ENCODE measurements at places on chromosomes 16 and 17.

DNA sequence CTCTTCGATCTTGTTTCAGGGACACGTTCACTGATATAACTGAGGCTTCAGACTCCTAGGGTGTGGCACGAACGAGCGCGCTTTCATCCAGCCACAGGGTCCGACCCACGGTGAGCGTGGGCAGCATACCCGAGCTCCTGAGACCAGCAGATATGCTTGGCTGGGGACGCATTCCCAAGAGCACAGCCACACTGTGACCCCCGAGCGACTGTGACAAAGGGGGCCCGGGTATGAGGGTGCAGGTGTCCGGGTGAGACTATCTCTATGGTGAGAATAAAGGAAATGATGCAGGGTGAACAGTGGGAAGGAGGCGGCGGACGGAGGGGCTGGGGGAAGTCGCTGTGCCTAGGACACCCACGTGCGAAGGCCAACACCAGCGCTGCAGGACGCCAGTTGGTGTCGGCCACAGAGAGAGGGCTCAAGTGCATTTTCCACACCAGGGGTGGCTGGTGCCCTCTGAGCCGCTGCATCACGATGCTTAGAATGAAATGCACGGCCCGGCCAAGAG is 17.6 kb downstream of the RPH3AL start:
- DNase-seq = no peak

GRCh38 chr16:79320956-79321355 is 279.6 kb downstream of the MAF start:
- DNase-seq = no peak

DNA sequence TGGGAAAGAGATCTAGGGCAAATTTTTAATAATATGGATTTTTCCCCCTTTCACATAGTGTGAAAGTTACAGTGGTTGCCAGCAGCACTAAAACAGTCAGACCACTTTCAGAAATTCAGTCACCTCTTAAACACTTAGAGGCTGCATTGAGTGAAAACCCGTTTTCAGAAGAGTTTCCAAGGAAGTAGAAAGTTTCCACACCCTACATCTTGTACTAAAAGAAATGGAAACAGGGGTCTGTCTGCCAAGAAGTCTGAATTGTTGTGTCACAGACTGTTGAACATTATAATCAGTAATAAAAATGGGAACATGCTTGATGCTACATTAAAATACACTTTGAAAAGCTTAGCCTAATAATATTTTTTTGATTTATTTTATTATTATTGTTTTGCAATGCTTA is 278.9 kb upstream of the KCNJ16 start:
- no peak for DNase-seq

DNA sequence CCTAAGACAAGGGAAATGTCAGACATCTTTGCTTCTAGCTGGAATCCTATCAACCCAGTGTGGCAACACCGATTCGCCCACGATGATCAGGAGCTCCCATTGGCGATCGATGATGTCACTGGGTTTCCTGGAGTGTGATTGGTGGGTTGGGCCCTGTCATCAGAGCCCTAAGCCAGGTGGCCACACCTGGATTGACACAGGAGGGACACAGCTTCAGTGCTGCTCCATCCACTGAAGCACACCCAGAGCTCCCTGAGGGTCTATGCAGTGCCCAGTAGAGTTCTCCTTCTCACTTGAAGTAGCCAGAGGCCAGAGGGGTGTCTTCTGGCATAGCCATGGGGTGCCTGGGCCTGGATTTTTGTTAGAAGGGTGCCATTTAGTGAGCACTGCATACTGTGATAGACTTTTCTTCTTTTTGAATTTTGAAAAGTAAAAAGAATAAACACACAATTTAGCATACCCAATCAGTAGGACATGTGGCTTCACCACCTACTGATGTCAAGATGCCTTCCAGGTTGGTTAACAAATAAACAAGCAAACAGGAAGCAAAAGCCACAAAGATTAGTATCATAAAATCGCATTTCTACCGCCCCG is 77.6 kb downstream of the CMIP start:
- DNase-seq = no peak

GRCh38 chr17:48749621-48750553 is 21.3 kb upstream of the HOXB13 start:
- DNase-seq = no peak

Data from stimulated activated CD8-positive, alpha-beta memory T cell treated with anti-CD3 and anti-CD28 coated beads, Interleukin-15, amount 100 ng/mL, for 4 hours (primary cell).